Memory B cell (primary cell): ENCODE measurements at places on chromosomes 6 and 20.
A peak's percentile ranks its signal among the peaks of the same experiment; 100 is the strongest.

- no peak for DNase-seq
Observed at GRCh38 chr20:37575884-37576283, 48.2 kb upstream of the BLCAP start.

- DNase-seq, result no peak
Observed at GRCh38 chr20:21259346-21259745, 43.8 kb upstream of the XRN2 start.

DNA sequence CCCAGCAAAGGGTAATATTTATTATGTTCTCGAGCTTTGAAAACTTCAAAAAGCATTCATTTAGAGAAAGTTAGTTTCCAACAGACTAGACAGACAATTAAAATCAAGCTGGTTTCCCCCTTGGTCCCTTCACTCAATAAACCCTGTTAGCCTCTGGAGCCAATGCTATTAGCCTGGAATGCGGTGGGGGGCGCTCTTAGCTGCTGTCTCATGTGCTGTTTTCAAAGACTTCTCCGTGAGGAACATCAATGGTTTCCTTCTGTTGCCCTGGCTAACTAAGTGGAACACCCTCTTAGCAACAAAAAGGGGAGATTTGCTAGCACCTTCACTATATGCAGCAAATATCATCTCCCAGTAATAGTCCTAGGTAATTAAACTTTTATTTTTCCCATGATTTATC is 86.4 kb downstream of the LY86 start:
- no peak for DNase-seq

- no peak for DNase-seq
Observed at GRCh38 chr20:1424336-1424735, 31.5 kb upstream of the FKBP1A start.

DNA sequence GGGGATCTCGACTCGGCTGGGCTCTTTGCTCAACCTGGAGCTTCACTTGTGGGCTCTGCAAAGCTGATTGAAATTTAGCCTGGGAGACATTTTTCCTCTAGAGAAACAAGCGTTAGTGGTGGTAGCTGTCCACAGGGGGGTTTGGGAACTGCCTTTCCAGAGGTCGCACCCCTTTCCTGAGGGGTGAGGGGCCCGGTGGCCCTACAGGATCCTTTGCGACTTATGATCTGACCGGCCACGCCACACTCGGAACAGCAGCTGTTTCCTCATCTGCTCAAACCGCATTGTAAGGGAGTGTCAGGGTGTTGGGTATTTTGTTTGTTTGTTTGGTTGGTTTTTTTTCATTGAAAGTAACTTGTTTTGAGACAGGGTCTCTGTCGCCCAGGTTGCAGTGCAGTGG is 21.0 kb downstream of the PNLDC1 start:
- DNase-seq, result no peak

DNA sequence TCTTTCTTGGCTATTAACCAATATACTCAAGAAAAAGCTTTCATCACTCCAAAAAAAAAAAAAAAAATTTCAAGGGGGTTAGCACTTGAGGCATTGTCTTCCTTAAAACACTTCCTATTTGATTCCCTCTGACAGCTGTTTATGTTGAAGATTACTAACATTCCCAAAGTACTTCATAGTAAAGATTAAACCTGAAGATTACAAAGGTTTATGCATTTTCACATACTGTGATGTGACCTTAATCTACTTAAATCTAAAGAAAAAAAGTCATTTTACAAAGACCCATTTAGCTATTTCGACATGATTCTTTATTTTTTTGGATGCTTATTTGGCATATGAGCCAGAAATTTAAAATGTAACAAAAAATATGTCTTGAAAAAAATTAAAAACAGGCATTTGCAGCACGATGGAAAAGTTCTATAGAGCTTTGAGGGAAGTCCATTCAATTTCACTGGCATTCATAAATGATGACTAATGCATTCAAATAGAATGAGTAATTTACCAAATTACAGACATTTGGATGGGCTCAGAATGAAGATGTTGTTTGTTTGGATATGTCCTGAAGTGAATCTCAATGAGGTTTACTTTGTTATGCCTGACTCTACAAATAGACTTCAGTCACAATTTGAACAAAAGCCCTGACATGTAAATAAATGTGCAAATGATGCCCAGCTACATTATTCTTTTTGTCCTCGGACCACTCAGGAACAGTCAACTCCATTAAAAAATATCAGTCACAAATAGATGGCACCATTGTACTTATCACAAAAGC is 674.6 kb upstream of the MARCKS start:
- no peak for DNase-seq

- no peak for DNase-seq
Observed at GRCh38 chr6:327538-328116, 35.3 kb downstream of the DUSP22 start.

- no peak for DNase-seq
Observed at GRCh38 chr6:45310118-45310788, 17.9 kb upstream of the RUNX2 start.

DNA sequence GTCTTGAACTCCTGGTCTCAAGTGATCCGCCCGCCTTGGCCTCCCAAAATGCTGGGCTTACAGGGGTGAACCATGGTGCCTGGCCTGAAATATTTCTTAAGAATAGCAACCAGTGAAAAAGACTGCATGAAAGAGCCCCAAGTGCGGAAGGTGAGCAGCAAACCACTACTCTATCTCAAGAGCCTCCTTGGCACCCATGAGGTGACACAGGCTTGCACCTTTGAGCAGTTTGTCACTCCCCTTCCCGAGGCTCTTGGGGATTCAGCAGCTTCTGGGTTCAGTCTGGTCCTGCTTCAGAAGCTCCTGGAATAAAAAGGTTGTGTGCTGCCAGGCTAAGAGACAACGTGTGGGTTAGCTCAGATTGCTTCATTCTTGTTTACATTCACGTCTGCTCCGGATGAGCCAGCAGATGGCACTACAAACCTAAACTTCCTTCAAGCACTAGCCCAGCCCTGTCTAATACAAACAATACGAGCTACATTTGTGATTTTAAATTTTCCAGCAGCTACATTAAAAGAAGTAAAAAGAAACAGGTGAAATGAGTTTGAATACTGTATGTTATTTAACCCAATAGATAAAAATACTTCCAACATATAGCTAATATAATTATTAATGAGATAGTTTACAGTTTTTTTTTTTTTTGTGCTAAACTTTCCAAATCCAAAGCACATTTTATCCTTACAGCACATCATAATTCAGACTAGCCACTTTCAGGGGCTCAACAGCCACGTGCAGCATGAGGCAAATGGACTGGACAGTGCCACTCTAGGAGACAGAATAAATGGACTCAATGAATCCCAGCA is 46.2 kb downstream of the GJA10 start:
- peak; percentile 55 for DNase-seq

DNA sequence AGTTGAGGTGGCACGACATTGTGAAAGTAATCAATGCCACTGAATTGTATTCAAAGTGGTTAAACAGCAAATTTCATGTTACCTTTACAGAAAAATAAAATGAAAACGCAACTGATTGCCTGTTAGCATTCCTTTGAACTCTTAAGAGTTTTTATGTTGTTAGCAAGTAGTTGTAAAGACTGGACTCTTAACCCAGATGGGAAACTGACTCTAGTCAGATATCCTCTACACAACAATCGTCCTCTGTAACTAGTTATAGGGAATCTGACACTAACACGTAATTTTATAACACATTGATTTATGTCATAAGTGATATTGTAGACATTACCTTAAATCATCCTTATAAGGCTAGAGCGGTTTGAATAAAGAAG is 3.0 kb upstream of the FBXO9 start:
- no peak for DNase-seq

GRCh38 chr20:60327971-60328660 is 369.9 kb downstream of the CDH26 start:
- no peak for DNase-seq

GRCh38 chr6:423055-423798 is 31.7 kb downstream of the IRF4 start:
- DNase-seq, result no peak

DNA sequence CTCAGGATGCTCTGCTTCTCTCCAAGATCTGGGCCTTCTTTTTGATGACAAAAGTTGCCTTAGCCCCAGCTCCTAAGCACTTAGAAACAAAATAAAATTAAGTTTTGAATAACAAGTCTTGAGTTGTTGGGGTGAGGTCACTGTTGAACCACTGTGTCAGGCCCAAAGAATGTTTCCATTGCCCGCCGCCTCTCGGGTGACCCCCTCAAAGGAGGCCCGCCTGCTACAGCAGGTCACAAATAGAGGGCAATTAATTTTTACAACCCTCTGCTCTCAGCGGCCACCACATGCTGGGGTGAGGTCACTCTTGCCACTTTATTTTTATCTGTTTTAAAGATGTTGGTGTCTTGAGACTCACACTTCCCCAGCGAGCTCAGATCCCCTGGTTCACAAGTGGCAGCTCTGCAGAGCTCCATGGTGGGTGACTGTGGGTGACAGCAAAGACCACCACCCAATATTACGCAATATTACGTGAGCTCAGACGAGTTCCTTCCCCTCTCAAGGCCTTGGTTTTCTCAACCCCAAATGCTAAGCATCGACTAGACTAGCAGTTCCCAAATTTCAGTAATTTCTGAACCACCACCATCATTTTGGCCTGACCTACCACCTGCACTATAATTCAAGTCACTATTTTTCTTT is 247.7 kb upstream of the PMEPA1 start:
- DNase-seq, result no peak

DNA sequence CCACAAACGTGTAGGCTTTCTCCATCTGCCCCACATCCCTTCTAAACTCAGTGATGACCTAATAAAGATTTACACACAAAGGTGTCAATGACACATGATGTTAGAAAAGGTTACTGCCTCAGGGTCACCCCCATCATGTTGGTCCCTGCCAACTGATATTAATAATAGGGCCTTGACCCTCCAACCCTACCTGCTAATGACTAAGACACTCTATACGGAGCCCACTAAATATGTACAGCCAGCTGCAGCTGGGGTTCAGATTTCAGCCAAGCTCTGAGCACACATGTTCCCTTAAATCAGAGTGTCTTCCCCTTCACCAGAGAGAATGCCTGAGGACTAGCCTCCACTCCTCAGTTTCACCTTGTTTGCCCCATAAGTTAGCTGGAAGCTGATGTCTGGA is 67.4 kb upstream of the SNRPB2 start:
- no peak for DNase-seq

DNA sequence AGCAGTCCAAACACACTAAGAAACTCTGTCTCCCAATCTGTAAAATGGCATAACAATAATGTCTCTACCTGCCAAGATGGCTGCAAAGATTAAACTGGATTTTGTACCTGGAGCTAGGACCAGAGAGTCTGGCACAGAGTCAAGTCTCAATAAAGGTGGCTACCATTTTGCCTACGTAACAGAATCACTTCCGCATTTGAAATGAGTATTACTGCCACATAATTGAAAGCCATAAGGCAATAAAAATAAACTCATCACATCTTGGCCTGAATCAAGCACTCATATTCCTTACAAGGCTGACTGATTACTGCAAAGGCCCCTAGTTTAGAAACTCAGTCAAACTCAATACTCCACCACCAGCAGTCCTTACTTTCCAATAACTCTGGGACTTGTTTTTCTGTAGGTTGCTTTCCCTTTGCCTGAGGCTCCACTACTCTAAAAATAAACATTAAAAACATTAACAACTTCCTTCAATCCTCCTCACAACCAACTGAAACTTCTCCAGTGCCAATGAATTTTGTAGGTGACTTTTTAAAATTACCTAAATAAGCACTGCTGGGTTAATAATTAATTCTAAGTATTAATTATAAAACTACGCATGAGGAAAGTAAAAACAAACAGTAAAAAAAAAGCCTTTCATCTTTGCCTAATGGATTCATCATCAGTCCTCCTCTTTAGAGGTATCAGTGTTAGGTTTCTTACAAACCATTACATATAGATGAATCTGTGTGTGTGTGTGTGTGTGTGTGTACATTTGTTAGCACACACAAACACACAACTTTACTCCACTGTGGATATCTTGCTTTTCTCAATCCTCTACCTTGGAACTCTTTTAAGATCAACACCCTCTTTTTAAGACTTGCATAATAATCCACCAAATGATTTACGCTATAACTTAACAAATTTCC is 3.7 kb downstream of the KIF16B start:
- DNase-seq, result no peak

DNA sequence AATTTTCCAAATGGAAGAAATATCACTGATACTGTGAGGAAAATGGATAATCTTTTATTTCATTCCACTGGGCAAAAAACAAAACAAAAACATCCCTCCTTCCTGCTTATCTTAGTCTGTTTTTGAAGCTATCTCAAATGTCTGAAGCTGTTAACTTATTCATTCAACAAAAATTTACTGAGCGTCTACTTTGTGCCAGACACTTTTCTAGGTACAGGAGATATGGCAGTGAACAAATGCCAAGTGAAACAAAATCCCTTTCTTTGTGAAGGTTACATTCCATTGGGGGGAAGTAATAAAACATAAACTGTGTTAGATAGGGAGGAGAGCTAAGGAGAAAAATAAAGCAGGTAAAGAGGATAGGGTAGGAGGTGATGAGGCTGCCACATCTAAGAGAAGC is 47.5 kb downstream of the TNFRSF21 start:
- DNase-seq, result no peak

DNA sequence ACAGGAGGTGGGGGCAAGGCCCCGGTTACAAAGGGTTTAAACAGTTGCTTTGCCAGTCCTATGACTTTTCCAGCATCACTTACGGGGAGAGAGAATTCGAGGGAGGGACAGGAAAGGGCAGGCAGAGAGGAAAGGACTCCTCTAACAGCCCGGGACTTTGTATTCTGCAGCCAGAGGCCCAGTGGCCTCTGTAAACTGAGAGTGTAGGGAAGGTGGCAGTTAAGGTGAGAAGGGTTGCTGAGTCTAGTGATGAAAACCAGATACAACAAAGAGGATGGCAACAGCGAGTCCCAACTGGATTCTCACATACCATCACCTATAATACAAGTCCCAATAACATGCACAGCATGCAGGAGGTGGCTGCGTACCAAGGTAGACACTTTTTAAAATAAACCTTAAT is 13.5 kb downstream of the PLAGL2 start:
- no peak for DNase-seq

DNA sequence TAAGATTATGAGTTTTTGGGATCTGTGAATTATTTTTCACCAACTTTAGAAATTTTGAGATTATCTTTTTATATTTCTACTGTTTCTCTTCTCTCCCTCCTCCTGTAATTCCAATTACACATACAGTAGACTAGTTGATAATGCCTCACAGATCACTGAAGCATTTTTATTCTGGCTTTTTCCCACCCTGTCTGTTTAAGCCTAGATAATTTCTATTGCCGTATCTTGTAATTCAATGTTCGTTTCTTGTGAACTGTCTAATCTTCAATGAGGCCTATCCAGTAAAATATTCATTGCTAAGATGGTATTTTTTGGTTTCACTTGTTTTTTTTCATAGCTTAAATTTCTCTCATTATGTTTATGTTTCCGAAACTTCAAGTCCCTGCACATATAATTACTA is 12.0 kb downstream of the MDN1 start:
- DNase-seq, result no peak

GRCh38 chr6:105921781-105922180 is 164.4 kb upstream of the PRDM1 start:
- no peak for DNase-seq

- DNase-seq, result no peak
Observed at GRCh38 chr6:157830354-157831017, 7.4 kb downstream of the SNX9 start.
